ENCODE measurements at places on chromosomes 13 and 19.

- DNase-seq, result peak; percentile 48
Measured at GRCh38 chr19:45568732-45569131, 15.9 kb downstream of the OPA3 start.

- DNase-seq, result no peak
Measured at GRCh38 chr13:110275931-110276552, 30.9 kb downstream of the COL4A1 start.

GRCh38 chr13:94886191-94886590, 173.8 kb upstream of the SOX21 start:
- DNase-seq, result peak; percentile 9

- no peak for DNase-seq
Measured at GRCh38 chr19:47106821-47107201, 6.8 kb downstream of the ZC3H4 start.

DNA sequence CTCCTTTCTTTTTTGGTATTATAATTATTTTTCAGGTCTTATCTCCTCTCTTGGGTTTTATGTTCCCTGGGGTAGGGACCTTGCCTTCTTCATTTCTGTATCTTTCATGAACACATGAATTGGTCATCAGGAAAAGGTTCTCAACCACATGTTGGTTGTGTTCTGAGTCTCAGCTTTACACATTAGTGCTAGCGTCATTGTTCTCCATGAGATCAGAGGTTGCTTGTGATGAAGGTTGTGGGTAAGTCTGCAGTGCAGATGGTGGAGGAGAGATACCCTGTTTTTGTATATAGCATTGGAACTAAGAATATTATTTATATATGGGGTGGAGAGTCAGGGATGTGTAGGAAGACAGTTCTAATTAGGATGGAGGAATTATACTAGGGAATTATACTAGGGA, 24.5 kb upstream of the CEACAM8 start:
- DNase-seq, result no peak

DNA sequence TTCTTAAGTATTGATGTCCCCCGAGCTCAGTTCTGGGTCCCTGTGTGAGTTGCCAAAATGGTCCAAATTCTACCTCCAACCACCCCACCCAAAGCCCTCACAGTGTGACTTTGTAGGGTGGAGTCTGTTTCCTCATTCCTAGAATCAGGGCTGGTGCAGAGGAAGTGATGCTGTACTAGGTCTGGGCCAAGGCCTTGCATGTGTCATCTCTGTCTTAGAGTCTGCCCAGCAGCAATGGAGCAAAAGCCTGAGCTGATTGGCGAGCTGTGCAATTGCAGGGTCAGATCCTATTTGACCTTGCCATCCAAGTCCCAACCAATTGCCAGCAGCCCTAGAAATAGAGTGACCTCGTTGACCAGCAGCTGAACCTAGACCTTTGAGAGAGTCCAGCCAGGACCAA, 97.0 kb upstream of the ANKRD10 start:
- no peak for DNase-seq

DNA sequence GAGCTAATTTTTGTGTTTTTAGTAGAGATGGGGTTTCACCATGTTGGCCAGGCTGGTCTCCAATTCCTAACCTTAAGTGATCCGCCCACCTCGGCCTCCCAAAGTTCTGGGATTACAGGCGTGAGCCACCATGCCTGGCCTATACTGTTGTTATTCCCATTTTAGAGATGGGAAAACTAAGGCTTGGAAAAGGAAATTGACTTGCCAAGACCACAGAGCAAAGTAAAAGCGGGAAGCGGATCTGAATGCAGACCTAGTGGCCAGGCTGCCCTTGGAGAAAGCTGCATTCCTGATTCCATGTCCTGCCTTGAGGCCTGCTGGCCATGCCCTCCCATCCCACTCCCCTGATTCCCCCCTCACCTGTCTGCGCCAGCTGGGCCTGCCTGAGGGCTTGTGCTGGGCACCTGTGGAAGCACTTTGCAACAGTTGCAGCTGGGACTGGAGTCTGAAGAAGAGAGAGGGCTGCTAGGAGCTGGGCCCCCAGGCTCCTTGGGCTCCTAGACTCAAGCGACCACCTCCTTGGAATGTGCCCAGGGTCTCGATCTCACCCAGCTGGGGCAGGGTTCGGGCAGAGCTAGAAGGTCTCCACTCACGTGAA, 5.7 kb downstream of the PALM3 start:
- DNase-seq, result no peak

DNA sequence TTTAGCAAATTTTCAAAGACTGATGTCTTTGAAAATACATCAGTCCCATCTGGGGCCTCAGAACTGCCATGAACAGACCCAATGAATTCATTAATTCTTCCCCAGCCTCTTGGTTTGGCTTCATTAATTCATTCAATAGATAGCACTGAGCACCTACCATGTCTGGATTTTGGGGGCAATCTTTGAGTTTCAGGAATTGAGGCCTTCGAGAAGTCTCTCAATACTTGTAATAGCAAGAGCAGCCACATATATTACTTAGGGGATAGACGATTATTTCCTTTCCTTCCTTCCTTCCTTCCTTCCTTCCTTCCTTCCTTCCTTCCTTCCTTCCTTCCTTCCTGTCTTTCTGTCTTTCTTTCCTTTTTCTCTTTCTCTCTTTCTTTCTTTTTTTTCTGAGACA, 64.8 kb downstream of the ALOX5AP start:
- DNase-seq, result no peak

DNA sequence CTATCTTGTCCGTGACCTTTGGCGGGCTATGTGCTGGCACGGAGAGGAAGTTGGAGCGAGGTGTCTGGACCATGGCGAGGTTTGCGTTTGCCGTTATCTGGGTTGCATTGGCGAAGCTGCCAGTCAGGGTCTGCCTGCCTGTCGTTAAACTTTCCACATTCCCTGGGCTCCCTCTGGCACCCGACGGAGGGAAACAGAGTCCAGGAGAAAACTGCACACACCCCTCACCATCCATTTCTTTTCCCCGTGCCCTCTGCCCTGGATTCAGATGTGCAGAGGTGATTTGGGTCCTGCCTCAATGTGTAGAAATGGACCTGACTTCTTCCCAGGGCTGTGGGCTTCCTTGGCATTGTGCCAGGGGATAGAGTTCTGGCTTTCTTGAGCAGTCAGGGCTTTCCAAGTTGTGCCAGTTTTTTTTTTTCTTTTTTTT, 142.4 kb downstream of the URI1 start:
- no peak for DNase-seq

GRCh38 chr13:41960637-41961465, at the start of gene VWA8:
Gene VWA8, minus strand, starts transcription at chr13:41961109. Its CDS starts 94 bp downstream, at chr13:41961015.
- DNase-seq, result peak; percentile 50

- DNase-seq, result no peak
Measured at GRCh38 chr13:91280801-91281200, 66.7 kb upstream of the MIR17HG start.

GRCh38 chr13:90926459-90926858, 421.0 kb upstream of the MIR17HG start:
- peak; percentile 70 for DNase-seq

- no peak for DNase-seq
Measured at GRCh38 chr19:613732-614567, 19.4 kb downstream of the POLRMT start.

DNA sequence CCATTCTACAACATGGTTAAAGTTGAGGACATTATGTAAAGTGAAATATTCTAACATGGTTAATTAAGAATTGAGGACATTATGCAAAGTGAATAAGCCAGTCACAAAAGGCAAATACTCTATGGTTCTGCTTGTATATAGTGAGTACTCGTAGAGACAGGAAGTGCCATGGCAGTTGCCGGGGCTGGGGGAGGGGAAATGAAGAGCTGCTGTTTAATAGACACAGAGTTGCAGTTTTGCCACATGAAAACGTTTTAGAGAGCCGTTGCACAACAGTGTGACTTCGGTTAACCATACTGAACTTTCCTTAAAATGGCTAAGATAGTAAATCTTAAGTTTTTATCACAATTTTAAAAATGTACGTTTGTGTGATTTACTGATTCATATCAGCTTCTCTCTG, 176.9 kb downstream of the SHISA2 start:
- DNase-seq, result no peak

DNA sequence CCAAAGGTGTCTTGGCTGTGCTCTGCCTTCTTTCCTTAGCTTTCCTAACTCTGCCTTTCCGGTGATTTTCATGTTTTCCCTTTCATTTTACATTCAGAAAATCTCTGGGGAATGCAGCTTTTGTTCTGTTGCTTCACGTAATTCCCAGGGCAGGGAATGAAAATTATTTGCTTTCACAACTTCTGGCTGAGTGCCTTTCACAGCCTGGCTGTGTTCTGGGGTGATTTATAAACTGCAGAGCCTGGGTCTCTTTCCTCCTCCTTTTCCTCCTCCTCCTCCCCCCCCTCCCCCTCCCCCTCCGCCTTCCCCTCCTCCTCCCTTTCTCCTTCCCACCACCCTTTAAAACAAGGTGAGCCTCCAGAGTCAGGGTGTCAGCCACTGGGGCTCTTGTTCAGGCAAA, 84.3 kb downstream of the RNASEH2B start:
- DNase-seq, result no peak

- no peak for DNase-seq
Measured at GRCh38 chr13:94602467-94602866, 810 bp downstream of the GPR180 start.

- peak; percentile 9 for DNase-seq
Measured at GRCh38 chr13:42991898-42992763, at the start of gene EPSTI1. Gene EPSTI1, minus strand, starts transcription at chr13:42992241. Its CDS starts 76 bp downstream, at chr13:42992165.

DNA sequence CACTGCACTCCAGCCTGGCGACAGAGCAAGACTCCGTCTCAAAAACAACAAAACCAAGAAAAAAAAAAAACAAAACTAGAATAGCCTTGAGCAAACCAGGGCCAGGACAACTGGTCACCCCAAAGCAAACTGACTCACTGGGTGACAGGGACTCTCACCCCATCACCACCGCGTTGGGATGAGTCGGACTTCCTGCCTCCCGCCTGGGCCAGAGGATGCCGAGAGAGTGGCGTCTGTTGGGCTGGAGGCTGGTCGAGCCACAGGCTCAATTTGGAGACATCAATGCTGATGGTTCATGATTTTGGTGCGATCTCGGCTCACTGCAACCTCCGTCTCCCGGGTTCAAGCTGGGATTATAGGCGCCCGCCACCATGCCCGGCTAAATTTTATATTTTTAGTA, 11.6 kb downstream of the TMPRSS9 start:
- DNase-seq, result peak; percentile 39

DNA sequence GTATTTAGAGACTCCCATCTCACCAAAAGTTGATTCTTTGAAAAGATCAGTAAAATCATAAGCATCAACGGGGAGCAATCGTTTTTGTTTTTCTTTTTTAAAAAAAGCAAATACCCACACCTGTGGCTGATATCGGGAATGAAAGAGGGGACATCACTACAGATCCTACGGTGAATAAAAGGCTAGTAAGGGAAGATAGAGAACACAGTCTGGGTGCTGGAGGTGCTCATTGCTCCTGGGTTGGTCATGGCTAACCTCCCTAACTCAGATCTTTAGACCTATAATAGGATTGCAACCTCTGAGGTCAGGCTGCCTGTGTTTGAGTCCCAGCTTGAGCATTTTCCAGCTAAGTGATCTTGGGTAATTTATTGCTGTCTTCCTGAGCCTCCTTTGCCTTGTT, 1.1 kb downstream of the EHD2 start:
- DNase-seq, result no peak

- peak; percentile 63 for DNase-seq
Measured at GRCh38 chr19:43148233-43148632, 38.1 kb downstream of the PSG5 start.

DNA sequence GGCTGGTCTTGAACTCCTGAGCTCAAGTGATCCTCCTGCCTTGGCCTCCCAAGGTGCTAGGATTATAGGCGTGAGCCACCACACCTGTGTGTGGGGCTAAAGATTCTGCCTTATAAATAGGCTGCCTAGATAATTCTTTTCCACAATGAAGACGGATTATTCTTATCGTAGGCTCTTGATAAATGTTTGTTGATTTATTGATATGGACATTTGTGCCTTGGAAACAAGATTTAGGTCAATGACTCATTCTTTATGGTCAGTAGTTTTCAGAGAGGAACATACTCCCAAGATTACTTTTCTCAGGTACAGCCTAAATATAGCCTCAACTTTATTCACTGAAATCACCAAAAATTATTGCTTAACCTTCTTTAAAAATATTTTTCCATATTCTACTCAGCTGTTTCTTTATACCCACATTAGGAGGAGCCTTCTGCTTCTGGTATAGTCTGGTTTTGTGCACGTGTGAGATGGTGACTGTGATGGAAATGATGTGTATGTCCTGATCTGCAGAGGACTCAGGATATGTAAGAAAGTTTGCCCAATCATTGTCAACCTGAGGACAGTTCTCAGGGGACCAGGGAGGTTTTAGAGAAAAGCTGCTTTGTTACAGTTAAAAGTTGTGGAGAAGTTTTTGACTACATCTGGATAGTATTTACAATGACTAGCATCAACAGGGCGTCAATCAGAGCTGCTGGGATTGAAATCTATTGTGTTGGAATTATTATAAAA, 208.9 kb downstream of the DNAJC15 start:
- no peak for DNase-seq

DNA sequence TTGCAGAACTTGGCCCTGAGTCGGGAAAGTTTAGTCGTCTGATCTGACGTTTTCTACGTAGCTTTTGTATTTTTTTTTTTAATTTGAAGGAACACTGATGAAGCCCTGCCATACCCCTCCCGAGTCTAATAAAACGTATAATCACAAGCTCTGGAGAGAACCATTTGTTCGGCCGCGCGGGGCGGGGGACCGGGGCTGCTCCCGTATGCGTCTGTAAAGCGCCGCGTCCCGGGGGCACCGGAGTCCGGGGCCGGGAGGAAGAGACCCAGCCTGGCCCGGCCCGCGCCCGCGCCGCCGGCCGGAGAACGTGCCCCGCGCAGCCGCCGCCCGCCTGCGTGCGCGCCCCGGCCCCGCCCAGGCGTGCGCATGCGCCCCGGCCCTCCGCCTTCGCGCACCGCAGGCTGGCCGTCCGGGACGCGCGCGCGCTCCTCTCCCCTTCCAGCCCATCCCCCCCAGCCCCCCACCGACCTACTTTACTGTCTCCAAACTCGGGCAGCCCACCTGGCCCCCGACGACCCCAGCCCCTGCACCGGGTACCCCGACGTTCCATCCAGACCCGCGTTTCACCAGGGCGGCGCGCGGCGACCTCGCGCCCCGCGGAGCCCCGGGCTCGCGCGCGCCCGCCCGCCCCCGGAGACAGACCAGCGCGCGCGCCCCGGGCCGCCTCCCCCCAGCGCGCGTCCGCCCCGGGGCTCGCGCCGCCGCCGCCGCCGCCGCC, 785 bp upstream of the USF2 start:
- peak; percentile 27 for DNase-seq

- DNase-seq, result peak; percentile 62
Measured at GRCh38 chr19:47231215-47232054, 436 bp upstream of the BBC3 start.

GRCh38 chr13:106630162-106630561, 62.2 kb upstream of the ARGLU1 start:
- DNase-seq, result no peak

- DNase-seq, result peak; percentile 63
Measured at GRCh38 chr19:28023064-28023463, 1189.9 kb downstream of the UQCRFS1 start.

DNA sequence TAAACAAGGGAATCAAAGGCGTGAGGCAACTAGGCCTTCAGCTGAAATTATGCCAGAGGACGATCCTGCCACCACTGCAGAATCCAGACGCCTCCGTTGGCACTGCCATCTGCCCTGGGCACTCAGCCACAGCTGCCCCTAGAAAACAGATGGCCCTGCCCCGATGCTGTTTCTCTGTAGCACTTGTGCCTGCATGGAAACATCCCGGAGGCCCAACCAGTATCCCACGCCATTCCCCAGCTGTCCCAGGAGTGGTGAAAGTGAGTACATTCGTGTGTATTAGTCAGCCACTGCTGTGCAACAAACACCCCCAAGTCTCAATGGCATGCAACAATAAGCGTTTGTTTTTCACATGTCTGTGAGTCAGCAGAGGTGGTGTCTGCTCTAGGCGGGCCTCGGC, 8.9 kb upstream of the CRTC1 start:
- DNase-seq, result no peak

Measured in RCC 7860 (cell line).